ENCODE measurements at places on chromosomes 1 and 21.
A peak's percentile ranks its signal among the peaks of the same experiment; 100 is the strongest.

- no peak for DNase-seq
Measured at GRCh38 chr21:45873866-45874265, 107.7 kb upstream of the COL6A1 start.

DNA sequence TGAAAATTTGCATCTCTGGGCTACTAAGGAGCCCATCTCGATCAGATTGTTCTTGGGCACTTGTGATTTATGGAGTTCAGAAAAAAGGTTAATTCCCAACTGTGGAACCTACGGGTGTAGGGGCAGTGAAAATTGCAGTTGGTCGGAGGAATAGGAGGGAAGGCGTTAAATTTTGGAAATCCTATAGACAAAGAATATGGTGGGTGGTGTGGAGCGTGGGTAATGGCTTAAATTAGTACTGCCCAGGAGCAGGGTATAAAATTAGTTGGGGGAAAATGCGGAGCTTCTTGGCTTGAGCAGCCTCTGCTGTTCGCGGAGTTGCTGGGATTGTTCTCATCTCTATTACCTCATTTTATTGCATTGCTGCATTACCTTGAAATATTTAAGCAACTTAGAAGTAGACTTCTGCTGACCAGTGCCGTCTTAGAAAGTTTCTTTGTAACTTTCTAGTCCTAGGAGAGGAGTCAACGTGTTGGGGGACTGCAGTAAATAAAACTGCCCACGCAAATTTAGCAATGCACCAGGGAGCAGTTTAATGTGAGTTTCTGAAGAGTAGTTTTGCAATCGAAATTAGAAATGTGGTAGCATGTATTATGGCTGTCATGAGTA, 514 bp downstream of the S1PR1 start:
- DNase-seq: no peak

GRCh38 chr1:216750031-216750627, 26.9 kb upstream of the ESRRG start:
- peak; percentile 34 for DNase-seq

- DNase-seq: no peak
Measured at GRCh38 chr1:1183833-1184775, 10.4 kb downstream of the TTLL10 start.

DNA sequence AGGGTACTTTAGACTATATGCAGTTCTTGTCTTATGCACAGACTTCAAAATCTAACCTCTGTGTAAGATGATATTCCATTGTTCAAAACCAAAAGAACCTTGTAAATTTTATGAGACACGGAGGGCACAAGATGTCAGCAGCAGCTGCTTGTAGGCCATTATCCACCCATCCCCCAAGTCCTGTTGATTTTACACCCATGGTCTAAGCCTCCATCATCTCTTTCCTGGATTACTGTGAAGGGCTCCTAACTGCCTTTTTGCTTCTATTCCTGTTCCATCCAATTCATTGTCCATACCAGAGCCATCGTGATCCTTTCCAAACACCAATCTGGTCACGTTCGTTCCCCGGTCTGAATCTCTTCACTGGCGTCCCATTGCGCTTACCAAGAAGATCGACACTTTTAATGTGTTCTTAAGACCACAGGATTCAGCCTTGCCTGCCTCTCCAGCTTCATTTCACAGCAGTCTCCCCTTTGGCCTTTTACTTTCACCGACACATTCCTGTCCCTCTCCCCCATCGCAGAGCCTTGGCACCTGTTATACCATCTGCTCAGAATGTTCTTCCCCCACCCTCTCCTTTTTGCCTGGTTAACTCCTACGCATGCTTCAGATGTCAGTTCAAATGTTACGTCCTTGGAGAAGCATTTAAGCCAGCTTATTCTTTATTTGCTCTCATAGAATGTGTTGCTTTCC, 107.3 kb upstream of the POU3F1 start:
- no peak for DNase-seq

DNA sequence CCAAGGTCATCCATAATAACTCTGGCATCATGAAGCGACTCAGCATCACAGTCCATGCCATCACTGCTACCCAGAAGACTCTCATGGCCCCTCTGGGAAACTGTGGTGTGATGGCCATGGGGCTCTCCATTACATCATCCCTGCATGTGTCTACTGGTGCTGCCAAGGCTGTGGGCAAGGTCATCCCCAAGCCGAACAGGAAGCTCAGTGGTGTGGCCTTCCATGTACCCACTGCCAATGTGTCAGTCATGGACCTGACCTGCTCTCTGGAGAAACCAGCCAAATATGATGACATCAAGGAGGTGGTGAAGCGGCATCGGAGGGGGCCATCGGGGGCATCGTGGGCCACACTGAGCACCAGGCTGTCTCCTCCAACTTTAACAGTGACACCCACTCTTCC, 65.1 kb upstream of the ARHGAP29 start:
- DNase-seq: no peak
